Cortex of kidney (tissue), 1 donor: ENCODE measurements at places on chromosomes 16 and 17.

- DNase-seq = no peak
Measured at GRCh38 chr17:1557355-1558095, 5.1 kb downstream of the PITPNA start.

- DNase-seq = no peak
Measured at GRCh38 chr17:27854163-27854562, 39.0 kb downstream of the LYRM9 start.

DNA sequence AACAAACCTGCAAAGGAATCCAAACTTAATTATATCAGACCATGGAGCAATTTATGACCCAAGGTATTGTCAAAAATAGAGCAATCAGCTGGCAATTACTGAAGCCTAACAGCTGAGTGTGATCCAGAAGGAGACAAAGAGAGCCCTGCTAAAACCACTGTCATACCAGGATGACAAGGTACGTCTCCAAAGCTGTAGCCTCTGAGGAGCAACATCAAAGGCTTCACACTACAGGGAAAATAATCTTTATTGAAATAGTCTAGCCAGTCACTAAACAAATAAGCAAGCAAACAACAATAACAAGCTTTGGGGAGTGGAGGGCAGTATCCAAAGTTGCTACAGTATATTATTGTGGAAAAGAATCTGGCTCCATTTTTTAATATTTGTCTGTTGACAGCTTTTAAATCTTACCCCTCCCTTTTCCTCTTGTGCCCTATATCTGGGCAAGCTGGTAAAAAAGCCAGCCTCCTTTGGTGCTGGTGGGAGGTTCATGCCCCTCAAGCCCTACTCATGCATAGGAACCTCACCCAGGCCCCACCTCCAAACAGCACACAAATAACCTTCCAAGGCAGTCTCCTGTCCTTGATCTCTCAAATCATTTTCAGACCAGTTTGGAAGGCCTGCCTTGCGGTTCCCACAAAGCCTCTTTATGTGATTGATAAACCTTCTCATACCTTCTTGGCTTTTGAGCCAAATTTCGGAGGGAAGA, 73.7 kb downstream of the ITFG1 start:
- no peak for DNase-seq

GRCh38 chr17:75365009-75365930, 40.2 kb downstream of the GRB2 start:
- DNase-seq = no peak
